Stimulated activated CD8-positive, alpha-beta memory T cell treated with anti-CD3 and anti-CD28 coated beads, Interleukin-7, amount 100 ng/mL, for 4 hours (primary cell): ENCODE measurements at places on chromosomes 7 and 10.

- no peak for DNase-seq
Observed at GRCh38 chr7:22667562-22668239, 59.3 kb upstream of the IL6 start.

DNA sequence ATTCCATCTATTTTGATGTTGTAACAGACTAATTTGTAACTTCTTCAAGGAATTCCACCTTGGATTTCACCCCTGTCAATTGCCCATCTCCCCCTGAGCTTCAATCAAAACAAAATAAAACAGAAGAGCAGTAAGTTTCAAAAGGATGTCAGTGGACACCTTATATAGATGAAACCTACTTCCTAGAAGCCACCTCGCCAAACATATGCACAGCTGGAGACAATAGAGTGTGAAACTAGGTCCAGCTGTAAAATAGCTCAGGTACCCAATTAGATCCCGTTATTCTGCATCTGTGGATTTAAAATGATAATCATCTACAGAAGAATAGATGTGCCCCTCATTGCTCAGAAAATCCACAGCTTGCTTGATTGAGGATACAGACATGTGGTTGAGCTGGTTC is 598.6 kb downstream of the SH2D4B start:
- no peak for DNase-seq

DNA sequence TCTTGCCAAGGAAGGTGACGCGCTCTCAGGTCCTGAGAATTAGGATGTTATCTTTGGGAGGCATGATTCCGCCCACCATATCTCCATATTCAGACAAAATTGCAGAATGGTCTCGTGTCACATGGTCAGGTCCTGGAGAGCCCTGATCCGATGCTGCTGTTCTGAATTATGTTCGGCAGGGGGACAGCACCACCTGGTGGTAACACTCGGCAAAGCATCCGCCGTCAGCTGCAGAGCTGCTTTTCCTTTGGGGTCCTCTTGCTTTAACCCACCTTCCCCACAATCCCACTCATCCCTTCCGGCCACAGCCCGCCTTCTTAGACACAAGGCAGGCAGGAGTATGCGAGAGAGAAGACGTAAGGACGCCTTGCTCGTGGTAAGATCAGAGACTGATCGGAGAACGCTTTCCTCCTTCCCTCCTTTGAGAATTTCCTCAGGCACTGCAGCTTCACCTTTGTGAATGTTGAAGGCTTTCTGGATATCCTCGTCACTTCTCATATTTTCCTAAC is 327.8 kb upstream of the C7orf33 start:
- DNase-seq, result peak; percentile 26

DNA sequence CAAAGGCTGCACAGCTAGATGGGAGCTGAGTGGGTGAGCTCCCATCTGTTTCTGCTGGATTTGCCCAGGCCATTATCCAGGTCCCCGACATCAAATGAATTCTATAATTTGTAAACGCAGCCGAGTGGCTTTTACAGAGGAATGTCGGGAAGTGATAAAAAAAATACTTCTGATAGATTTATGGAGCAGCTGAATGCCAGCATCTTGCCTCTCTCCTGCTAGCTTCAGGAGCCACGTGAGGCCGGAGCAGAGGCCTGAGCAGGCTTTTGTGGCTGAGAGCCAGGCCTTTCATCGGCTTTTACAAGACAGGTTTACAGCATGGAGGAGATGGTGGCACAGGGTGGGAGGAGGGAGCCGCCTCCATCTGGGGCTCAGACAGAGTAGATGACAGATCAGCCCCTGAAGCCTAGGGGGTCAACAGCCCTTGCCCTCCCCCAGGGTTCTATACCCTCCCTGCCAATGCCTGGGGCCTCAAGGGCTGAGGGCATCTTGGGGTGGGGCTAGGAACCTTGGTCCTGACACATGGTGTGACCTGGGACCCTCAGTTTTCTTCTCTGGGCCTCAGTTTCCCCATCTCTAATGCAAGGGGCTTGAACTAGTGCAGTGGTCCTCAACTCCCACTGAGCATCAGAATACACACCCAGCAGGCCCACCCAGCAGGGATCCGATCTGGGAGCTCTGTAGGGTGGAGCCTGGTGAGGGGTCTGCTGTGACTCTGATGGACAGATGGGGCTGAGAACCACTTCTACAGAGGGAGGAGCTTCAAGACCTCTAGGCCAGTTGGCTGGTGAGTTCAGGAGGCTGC is 44.2 kb upstream of the PCBD1 start:
- no peak for DNase-seq

- DNase-seq, result no peak
Observed at GRCh38 chr10:100148353-100149211, 37.2 kb downstream of the ERLIN1 start.

- DNase-seq, result no peak
Observed at GRCh38 chr7:105448181-105448580, 59.5 kb upstream of the SRPK2 start.

GRCh38 chr7:22190736-22191135 is 166.2 kb downstream of the RAPGEF5 start:
- no peak for DNase-seq

DNA sequence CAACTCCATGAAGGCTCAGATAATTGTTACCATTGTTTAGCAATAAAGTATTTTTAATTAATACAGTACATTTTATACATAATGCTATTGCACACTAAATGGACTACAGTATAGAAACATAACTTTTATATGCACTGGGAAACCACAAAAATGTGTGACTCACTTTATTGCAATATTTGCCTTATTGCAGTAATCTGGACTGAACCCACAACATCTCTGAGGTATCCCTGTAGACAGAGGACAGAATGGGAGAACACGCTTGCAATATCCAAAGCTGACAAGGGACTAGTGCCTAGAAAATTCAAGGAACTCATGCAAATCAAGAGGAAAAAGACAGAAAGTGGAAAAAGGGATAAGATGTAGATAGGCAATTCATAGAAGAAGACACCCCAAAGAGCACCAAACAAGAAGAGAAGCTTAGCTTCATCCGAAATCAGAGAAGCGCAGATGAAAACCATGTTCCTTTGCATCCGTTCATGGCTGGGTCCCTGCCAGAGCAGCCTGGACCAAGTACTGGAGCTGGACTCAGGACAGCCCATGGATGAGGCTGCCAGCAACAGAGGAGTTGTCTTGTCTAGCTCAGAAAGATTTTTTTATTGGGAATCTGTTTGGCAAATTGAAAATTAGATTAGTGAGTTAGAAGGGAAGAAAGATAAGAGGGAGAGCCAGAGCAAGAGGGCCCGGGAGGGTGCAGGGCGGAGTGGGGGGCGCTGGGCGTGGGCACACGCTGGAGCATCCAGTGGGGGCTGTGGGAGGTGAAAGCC is 16.0 kb upstream of the GALNTL5 start:
- no peak for DNase-seq

- no peak for DNase-seq
Observed at GRCh38 chr7:98329100-98329790, 47.8 kb downstream of the BRI3 start.

DNA sequence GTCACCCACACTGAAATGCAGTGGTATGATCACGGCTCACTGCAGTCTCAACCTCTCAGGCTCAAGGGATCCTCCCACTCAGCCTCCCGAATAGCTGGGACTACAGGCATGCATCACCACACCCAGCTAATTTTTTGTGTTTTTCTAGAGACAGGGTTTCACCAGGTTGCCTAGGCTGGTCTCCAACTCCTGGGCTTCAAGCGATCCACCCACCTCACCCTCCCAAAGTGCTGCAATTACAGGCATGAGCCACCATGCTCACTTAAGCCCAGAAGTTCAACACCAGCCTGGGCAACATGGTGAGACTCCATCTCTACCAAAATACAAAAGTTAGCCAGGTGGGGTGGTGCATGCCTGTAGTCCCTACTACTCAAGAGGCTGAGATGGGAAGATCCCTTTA is 33.5 kb downstream of the GDI2 start:
- no peak for DNase-seq

DNA sequence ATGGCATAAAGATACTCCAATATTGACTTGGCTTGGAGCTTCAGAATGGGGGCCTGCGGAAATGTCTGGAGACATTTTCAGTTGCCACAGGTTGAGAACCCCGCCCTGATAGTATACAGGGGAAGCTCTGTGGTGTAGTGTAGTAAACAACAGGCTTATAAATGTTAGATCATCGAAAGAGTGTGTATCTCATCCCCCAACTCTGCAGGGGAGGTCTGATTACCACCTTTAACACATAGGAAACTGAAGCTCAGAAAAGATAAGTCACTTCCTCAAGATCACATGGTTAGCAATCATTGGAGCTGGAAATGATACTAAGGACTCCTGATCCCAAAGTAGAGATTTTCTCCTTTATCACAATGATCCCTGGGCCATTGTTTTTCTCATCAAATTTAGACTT is 144.5 kb upstream of the BMPER start:
- no peak for DNase-seq

- DNase-seq, result no peak
Observed at GRCh38 chr10:77600640-77601039, 37.0 kb downstream of the KCNMA1 start.
